ENCODE measurements at places on chromosomes 3 and 15.

DNA sequence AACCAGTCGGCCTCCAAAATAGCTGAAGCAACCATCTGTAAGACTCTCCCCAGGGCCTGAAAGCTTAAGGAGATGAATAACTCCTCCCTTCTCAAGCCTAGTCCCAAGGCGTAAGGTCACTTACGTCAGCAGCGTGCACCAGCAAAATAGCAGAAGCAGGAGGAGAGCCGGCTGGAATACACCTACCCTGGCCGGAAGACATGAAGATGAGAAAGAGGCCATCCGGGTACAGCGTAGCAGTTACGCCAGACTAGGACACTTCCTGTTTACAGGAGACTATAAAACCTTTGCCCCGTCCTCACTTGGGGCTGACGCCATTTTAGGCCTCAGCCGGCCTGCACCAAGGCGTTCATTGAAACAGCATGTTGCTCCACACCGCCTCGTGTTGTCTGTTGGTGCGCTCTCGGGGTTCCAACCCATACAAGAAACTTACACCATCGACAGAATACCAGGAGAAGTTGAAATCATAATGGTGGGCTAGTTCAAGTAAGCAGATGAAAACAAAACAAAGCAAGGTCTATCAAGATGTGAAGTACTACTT, 2.5 kb downstream of the CFAP92 start:
- peak; percentile 5 for DNase-seq

DNA sequence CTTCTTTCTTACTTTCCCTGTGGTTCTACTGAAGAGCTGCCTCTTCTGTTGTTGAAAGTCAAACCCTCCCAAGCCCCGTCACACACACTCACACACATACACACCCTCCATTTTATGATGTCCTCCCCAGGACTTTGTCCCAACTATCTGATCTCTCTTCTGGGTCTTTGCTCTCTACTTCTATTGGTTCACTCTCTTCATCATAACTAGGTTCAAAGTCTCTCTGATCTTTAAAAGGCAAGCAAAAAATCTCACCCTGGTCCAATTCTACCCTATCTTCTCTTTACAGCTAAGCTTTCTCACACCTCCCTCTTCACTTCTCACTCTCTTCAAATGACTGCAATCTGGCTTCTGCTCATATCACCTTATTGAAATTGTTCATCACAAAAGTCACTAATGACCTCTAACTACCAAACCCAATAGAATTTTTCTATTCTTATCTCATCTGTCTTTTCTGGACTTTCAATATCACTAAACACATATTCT, 34.8 kb downstream of the LRRFIP2 start:
- no peak for DNase-seq

- peak; percentile 22 for DNase-seq
Observed at GRCh38 chr3:41334426-41334825, 135.1 kb downstream of the CTNNB1 start.

DNA sequence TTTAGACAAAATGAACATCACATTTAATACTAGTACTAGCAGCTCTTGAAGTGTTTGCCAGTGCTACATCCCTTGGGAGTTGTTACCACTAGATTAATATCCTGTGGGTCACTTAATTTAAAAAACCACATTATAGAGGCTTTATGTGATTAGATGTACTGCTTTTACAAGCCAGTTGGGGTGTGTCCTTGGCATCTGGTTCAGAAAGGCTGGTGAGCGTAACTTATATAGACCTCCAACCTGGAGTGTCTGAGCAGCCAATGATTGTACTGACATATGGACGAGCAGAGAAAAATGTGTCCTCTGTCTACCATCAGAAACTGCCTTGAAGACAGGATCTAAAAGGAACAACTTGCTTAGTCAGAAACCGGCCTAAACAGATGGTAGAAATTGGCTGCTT, 306.2 kb upstream of the ATP11B start:
- no peak for DNase-seq

GRCh38 chr3:72629191-72629631, 219.0 kb downstream of the SHQ1 start:
- DNase-seq: no peak

DNA sequence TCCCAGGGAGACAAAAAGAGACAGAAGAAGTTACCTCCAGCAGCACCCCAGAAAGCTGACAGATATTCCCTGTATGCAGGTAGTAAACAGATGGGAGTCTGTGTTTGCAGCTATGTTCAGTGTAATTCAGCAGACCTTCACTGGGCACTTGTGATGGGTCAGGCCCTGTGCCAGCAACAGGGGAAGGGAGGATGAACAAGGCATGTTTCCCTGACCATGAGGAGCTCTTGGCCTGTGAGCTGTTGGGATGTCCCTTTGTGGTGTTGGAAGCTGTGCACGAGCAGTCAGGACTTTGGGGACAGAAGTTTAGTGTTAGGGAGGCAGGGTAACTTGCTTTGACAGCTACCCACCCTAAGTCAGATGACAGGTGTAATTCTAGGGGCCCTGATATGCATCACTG, 106.0 kb upstream of the TRIM42 start:
- no peak for DNase-seq

DNA sequence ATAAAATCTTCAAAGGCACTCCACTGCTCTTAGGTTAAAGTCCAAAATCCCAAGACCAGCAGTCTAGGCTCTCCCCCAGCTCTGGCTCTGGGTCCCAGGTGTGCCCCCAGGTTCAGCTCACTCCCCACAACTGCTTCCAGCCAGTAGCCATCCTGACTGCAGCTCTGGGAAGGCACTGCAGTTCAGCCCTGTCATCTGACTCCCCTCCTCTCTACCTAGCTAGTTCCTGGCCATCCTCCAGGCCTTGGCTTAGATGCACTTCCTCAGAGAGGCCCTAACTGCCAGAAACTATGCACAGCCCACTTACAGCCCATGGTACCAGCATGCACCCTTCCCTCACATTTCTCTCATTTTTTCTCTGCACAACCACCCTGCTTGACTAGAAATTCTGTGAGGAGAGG, 25.5 kb downstream of the TBC1D2B start:
- DNase-seq: peak; percentile 26

GRCh38 chr3:182596676-182597410, 196.5 kb upstream of the ATP11B start:
- DNase-seq: no peak

DNA sequence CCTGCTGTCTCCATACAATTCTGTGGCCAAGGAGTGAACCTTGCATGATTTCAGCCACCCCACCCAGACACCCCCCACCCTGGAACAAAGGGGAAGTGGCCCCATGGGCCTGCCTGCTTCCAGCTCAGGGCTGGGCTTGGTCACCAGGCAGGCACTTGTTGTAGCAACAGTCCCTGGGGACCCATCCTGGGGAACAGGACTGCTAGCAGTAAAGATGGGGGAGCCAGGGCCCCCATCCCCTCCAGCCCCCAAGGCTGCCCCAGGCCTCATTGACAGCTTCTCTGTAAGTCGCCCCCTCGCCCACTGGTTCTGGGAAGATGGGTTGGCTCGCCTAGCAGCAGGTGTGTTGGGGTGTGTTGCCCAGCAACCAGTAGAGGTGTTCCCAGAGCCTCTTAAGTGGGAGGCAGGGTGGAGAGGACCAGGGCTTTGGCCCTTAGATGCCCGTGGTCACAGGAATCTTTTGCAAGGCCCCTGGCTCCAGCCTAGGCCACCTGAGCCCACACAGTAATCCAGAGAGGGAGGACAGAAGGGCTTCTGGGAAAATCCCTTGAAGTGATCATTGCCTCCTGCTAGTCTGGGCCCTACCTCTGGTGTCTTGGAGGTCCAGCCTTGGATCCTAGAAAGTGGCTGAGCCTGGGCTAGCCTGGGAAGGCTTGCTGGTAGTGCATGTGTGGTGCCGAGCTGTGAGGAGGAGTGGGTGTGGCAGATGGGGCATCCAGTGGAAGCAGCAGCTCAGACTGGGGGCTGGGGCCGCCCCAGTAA, 48.9 kb downstream of the CYP11A1 start:
- DNase-seq: no peak

DNA sequence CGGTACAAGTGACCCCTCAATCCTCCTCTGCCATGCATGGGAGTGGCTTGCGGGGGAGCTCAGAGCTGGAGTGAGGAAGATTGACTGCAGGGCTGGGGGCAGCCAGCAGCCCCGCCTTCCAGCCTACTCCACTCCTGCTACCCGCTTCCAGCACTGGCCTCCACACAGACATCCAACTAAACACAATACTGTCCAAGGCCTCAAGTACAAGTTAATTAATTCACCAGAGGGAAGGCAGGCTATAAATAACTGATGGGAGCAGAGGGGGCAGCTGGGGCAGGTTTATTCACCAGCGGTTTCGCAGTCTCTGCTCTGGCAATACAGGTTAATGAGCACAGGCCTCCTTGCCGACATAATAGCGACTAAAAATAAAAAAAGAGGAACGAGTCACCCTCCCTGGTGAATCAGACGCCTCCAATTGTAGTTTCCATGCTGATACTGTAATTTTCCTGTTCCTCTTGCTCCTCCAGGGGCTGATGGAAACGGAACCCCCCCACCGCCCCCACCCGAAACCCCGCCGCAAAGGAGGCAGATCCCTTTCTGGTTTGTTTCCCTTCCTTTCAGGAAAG, 166.4 kb upstream of the TLE3 start:
- DNase-seq: peak; percentile 79

GRCh38 chr3:23017801-23018200, 185.3 kb upstream of the UBE2E2 start:
- no peak for DNase-seq

DNA sequence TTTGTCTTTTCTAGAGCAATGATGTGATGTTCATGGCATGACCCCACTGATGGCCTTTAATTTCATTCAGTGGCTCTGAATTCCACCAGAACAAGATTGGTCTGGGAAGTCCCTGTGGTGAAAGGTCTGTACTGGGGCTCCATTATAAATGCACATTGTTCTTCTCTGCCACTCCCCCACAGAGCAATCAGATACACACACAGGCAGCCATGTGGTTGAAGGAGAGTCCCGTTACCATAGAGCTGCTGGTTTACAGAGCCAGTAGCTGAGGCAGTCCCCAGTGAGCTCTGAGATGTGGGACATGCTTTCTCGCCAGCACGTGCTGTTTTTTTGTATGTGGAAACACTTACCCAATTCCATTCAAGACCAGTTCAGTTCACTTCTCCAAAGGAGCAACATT, 172.7 kb upstream of the TRIM42 start:
- no peak for DNase-seq

GRCh38 chr3:100100425-100100824, 13.9 kb downstream of the FILIP1L start:
- DNase-seq: no peak

GRCh38 chr15:37140531-37141058, 40.2 kb upstream of the MEIS2 start:
- DNase-seq: no peak

DNA sequence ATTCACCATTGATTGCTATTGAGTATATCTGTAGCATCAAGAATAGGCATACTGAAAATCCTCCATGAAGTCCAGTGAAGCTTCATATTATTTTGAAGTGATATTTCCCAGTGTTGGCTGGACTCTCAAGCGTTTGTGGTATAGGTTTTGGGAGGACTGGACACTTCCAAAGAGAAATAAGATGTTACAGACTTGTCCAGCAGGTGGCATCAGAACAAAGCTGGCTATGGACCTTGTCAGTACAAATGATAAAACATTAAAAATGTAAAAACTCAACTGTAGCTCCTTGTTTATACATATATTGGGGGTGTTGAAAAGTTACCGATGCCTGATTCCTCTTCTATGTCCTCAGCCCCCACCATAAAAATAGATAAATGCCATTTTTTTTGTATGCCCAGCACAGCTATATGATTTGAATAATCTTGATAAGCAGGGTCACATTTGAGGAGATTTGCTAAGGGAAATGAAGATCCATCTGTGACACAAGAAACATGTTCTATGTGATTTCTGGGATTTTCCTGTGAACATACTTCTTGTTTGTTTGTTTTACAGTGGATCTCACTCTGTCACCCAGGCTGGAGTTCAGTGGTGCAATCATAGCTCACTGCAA, 54.5 kb upstream of the GOLGA6B start:
- DNase-seq: peak; percentile 37

DNA sequence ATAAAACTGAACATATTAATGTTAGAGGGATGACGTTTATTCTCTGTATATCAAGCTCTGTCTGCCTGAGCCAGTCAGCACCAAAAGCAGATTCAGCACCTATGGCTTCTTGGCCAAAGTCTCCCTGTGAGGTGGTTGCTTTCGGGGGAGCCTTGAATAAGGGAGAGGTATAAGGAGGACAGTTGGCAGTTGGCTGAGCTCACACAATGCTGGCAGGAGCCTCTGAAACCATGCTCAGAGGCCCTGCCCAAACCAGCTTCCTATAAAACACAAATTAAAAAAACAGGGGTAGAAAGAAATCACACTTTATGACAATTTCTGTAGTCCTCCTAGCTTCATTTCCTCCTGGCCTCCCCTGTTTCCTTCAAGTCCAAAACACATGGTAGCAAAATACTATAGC, 18.8 kb downstream of the ARHGEF3 start:
- no peak for DNase-seq

DNA sequence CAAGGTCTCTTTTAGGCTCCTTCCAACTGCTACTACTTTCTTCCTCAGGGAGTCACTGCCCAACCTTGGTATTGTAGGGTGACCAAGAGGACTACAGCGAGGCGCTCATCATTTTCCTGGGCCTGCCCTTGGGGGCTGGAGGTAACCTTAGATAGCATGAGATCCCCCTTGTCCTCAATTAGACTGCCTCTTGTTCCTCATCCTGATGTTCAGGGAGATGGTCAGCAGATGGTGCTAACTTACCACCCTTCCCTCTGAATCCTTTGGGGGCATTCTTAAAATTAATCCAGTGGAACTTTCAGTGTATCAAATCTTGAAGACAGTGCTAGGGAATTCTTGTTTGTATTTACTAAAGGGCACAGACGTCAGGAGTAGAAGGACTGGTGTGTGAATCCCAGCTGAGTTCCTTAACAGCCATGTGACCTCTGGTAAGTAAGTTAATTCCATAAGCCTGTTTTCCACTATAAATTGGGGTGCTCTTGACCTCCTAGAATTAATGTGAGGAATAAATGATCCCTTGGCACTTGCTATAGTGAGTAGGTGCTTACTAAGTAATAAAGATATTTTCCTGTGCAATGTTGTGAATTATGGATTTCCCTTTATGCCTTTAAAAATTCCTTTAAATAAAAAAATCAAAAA, 4.1 kb upstream of the CLPX start:
- peak; percentile 82 for DNase-seq

GRCh38 chr3:143511174-143511879, 336.9 kb downstream of the SLC9A9 start:
- no peak for DNase-seq

DNA sequence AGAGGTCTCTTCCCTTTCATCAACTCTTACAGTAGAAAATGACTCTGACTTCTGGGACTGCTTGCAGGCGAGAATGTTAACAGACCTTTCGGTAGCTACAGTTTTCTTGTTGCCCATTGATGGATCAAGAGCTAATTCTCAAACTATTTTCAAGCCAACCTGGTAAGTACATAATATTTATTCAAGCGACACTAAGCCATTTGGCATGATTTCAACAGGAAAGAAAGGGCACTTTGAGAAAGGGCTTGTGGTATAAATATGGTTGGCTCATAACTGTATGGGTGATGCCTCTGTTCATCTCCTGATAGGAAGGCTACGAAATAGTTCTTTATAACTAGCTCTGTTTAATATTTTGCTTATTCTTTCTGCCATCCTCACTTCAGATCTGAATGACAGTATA, 196.2 kb upstream of the CNTN4 start:
- no peak for DNase-seq

- no peak for DNase-seq
Observed at GRCh38 chr3:138384976-138385375, 36.6 kb downstream of the MRAS start.
